RWPE2 (cell line): ENCODE measurements at places on chromosomes 2 and 18.

DNA sequence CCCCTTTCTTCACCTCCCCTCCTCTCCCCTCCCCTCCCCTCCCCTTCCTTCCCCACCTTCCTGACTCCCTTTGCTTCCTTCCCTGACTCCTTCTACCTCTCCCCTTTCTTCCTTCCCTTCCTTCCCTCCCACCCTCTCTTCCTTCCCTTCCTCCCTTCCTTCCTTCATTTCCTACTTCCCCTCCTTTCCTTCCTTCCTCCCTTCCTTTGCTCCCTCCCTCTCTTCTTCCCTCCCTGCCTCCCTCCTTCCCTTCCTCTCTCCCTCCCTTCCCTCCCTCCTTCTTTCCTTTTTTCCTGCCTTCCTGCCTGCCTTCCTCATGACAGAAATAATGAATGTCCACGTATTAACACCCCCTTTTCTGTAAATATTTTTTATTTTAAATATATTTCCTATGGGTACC, 260.2 kb downstream of the ZNF407 start:
- no peak for DNase-seq

GRCh38 chr2:53786352-53786704, 425 bp downstream of the ASB3 start:
- DNase-seq, result no peak

DNA sequence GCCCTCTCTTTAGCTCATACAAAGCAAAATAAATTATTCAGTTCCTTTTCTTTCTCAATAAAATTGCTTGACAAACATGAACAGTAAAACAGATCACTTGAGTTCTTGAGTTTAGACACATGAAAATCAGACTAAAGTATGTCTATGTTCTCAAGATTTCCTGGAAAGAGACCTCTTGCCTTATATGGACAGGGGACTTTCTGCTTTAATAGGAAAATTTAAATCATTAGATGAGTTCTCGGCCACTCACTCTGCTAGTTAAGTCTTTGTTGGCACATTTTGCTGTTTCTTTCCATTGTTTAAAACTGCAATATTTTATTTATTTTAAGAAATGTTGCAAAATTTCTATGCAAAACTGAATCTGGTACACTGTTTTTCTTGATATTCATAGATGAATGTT, 207.8 kb downstream of the RND3 start:
- DNase-seq, result no peak

DNA sequence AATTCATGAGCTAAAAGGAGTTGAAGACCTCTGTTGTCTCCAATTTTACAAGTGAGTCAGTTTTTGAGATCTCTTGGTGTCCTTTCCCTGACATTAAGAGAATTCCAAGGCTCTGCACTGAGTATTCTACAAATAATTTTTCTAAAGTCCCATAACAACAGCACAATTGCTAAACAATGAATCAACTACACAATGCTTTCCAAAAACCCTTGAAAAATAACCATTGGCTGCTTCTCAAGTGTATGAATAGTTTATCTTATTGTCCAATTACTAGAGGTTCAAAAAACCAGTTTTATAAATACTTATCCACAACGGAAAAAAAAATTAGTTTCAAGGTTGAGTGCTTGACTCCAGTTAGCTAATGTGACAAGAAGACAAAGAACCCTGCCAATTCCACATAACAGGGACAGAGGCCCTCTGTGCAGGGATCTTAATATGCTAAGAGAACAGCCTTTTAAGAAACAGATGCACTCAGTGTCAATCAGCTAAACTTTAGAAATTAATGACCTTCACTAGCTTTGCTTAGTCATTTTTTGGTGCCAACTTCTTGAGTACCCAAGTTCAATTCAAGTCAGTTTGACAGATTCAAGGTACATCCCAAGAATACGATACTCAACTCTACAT, 266.6 kb upstream of the CYP26B1 start:
- DNase-seq, result no peak

DNA sequence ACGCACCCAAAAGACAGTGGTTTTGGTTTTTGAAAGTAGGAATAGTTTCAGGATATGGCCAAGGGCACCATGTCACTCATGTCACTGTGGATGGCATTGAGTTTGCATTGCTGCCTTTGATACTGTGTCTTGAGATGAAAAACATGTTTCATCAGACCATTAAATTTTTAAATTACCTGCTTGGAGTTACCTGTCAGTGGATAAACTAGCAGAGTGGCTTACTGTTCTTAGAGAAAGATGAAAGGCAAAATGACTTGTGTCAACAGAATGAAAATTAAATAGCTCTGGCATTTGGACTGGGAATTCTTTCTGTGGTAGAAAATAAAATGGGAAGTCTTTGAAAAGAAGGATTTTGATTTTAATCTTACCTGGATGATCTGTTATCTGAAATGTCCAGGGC, 386 bp downstream of the ICOS start:
- DNase-seq, result no peak

DNA sequence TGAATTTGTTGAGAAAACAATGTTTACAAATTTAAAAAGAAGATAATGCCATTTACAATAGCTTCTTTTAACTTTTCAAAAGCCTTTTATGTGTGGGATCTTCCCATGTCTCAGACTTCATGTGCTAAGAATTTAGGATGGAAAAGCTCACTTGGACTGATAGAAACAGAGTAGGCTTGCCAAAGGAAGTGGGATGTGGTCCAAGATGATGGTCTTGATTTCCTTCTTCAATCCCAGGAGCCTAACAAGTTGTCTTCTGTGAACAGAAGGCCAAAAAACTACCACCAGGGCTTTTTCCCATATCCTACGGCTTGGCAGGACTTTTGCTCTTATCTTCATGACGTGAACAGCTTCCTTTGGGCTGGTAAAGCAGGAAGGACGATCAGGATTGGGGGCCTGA, 9.5 kb downstream of the CXCR4 start:
- DNase-seq, result no peak

- DNase-seq, result no peak
Measured at GRCh38 chr2:127669056-127669455, 6.3 kb downstream of the LIMS2 start.

GRCh38 chr18:11978956-11979355, 2.4 kb upstream of the IMPA2 start:
- DNase-seq, result no peak

DNA sequence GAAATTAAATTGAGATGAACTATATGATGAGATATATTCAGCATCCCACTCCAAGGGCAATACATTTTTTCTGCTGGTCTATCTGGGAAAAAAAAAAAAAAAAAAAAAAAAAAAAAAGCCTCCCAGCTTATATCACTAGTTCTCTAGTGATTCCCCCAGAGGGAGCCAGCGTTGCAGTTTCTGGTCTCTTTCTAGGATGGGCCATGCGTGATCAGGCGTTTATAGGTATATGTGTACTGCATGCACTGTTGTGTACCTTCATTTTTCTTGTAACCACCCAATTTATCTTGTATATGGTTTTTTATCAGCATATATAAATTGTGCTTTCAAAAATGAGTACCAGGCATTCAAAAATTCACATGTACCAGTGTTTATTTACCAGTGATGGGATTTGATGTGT, 35.1 kb downstream of the DCDC2C start:
- no peak for DNase-seq

GRCh38 chr2:11500702-11501303, 33.0 kb upstream of the GREB1 start:
- DNase-seq, result no peak

DNA sequence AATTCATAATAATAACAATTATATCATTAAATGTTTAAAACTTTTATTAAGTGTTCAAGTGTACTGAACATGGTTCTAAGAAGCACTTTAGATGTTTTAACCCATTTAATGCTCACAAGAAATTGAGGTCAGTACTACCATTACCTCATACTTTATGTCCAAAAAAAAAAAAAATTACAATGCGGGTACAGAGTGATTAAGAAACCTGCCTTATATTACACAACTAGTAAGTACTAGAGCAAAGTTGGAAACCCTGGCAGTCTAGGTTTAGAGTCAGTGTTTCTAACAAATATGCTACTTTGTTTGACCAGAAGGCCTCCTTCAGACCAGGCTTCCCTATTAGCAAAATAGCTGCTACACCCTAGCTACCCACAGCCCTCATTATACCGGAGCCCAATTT, 28.5 kb downstream of the PLEKHM3 start:
- no peak for DNase-seq

DNA sequence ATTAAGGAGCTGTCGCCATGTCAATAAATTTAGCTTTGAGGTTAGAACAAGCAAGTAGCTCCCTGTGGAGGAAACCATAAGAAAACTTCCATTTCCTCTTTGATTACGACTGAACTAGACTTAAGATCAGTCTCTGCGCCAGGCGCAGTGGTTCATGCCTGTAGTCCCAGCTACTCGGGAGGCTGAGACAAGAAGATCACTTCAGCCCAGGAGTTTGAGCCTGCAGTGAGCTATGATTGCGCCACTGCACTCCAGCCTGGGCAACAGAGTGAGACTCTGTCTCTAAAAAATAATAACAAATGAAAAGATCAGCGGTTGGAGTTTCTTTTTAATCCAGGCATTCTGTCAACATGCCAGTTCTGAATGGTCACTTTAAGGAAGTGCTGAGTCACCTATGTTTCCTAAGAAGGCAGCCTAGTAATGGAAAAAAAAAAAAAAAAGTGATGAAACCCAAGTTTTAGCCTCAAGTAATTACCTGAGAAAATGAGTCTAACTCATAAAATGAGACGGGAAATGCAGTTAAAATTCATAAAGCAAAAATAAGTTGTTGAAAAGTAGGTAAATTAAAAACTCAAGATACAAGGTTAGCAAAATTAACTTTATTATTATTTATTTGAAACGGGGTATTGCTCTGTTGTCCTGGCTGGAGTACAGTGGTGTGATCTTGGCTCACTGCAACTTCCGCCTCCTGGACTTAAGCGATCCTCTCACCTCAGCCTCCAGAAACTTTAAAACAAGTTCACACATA, 10.2 kb downstream of the C18orf32 start:
- no peak for DNase-seq
